ENCODE measurements at places on chromosomes 2 and 18.

- no peak for DNase-seq
Measured at GRCh38 chr2:172284209-172284608, 143.2 kb upstream of the ITGA6 start.

DNA sequence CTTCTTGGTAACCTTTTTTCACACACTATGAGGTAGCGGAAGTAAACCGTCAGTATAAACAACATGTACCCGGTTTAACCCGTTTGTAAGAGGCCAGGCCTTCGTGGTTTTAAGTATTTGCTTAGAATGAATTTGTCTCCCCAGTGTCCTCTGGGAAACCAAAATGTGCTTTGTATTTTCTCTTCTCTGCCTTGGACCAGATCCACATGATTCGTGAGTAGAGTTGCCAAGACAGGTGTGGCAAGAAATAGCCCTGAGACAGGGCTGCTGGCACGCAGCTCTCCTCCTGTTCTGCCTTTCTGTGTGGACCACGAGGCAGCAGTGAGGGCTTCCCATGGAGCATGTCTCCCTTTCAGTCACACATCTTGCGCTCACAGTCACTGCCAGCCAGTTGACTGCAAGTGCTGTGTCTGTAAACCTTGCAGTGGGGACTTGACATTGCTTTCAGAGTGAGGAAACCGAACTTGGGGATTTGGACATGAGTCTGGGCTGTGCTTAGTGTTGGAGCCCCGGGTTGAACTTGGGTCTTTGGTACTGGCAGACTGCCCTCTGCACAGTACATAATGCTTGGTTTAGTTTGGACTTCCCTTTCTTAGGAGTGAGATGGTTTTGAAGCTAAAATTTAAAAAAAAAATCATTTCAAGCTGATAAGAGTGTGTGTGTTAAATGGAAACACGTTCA is 19.1 kb downstream of the BCL2L11 start:
- peak; percentile 29 for DNase-seq

- peak; percentile 14 for DNase-seq
Measured at GRCh38 chr2:203951366-203951902, 14.9 kb downstream of the ICOS start.

DNA sequence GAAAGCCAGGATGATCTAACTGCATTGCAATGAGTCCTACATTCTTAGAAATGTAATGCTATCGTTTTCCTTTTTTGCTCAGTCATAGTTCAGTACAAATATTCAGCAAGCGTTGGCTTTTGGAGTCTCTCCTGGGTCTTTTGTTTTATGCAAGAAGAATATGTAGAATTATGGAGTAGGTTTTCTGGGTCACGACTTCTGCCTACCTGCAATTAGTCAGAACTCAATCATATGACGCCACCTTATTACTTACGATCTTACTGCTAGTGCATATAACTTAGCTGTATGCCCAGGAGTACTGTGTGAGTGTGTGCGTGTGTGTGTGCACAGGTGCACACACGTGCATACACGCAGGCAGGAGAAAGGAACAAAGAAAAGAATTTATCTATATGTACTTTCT is 640.2 kb downstream of the STK39 start:
- DNase-seq = peak; percentile 12

DNA sequence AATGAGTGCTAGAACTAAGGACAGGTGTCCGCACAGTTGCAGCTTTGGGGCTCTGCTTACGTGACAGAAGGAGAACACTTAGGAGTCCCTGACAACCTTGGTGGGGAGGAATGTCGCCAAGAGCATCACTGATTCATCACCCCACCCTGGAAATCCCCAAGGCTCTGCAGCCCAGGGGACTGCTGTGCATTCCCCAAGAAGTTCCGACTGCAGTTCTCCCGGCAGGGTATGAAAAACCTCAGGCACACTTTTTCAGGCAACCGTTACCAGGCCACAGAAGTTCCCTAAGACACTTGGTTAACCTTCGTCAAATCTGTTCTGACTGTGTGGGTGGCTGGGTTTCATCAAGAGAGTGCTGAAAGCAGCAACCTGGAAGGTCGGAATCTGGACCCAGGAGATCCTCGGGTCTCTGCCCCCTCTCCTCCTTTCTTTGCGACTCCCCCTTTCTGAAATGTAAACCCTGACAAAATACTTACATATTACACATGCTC is 192.1 kb upstream of the CXCR4 start:
- peak; percentile 27 for DNase-seq

DNA sequence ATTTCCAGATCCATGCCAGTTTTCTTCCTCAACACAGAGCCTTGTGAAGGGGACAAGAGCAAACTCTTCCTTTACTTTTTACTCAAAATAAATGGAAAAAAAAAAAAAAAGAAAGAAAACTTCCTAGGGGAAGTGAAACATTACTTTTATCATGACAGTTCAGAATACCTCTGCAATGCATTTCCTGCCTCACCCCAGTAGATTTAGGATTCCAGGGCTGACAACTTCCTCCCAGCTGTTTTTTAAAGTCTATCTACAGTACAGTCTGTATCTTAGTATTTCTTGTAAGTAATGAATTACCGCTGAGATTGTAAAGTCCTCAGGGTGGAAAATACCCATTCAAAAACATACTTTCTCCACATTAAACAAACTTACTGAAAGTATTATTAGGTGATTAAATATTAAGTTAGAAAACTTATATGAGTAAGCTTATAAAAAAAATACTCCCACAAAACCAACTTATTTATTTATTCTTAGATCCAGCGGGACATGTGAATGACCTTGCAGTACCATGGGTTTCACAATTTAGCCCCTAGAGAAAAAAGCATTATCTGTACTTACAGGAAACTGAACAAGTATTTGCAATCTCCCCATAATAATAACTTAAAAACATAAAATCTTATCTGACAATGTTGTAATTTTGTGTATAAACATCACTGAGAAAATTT is 117.7 kb downstream of the RBMS1 start:
- no peak for DNase-seq

- no peak for DNase-seq
Measured at GRCh38 chr2:155393406-155393805, 694.9 kb downstream of the KCNJ3 start.

DNA sequence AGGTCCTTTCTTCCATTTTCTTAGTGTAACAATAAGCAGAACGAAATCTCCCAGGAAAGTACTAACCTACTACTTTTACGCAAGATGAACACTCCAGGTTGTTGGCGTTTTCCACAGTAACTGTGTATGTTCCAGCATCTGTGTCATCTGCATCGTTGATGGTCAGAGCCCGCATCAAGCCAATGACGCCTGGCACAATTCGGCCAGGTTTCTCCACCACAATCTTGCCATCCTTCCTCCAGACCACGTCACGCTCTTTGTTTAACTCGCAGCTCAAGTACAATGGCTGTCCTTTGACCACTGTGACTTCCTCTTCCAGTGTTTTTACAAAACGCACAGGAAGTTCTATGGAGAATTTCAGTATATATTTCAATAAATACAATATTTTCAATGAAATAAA is 155.6 kb downstream of the PLEKHA3 start:
- no peak for DNase-seq

- DNase-seq = no peak
Measured at GRCh38 chr2:151638191-151638933, 95.9 kb downstream of the NEB start.

- no peak for DNase-seq
Measured at GRCh38 chr2:231590614-231591013, 2.0 kb upstream of the TEX44 start.

DNA sequence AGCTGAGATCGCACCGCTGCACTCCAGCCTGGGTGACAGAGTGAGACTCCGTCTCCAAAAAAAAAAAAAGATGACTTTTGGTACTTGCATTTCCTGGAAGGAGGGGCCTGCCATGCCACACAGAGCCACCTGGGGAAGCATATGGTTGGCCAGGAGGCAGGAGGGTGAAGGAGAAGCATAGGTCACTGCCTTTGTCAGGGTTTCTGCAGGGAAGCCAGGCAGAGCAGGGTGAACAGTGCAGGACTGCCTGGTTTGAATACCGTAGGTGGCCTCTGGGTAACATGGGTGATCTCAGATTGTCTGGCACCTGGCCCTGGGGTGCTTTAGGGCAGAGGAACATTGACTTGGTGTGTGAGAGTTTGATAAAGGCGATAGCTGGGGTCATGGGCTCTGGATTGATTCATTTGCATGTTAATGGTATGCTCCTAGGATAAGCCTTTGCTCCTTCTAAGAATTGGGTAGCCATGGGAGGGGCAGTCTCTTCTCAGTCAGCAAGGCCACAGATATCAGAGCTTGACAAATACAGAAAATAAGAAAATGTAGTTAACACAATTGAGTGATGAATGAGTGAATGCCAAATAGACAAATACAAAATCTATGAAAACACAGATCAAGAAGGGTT is 124.0 kb upstream of the SEC11C start:
- DNase-seq = no peak

- peak; percentile 55 for DNase-seq
Measured at GRCh38 chr2:72142570-72143440, 4.9 kb downstream of the CYP26B1 start.

DNA sequence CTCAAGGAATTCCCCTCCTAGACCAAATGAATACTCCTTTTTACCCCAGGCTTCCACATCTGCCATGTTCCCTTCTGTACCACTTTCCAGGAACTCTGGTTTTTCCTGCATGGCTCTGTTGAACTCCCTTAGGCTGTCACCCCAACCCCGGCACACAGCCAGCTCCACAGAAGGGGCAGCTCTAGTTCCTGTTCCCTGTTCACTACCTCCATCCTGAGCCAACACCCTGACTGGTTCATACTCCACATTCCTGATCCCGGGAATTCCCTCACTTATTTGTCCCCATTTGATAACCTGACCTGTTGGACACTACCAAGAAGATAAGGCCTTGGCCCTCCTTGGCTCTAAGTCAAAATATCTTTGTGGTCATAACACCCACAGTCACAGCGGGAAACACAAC is 280.9 kb upstream of the RAB6C start:
- no peak for DNase-seq
